ENCODE measurements at places on chromosomes 13 and 19. TPM values are rescaled to one million over a fixed set of nuclear protein-coding genes. Genes with fewer than 3 reads are reported as not detected.

NECTIN2 gene
- 37.2 TPM for total RNA-seq

FCAR gene
- 4.9 TPM for total RNA-seq

DNA sequence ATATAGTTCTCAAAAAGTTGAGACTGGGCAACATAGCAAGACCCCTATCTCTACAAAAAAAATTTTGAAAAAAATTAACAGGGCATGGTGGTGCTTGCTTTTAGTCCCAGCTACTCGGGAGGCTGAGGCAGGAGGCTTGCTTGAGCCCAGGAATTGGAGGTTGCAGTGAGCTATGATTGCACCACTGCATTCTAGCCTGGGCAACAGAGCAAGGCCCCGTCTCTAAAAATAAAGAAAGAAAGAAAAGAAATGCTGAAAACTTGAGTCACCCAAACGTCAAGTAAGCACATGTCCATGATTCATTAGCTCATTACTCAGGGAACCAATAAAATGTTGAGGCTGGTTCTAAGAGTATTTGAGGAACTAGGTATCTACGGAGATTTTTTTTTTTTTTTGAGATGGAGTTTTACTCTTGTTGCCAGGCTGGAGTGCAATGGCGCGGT is 33.9 kb upstream of the SEMA6B start:
- peaks cover 3% of the 10 kb centered on the region for H3K4me1 ChIP-seq
- no peak for ATAC-seq
- no peaks in the 10 kb centered on the region for H3K36me3 ChIP-seq
- H3K27ac ChIP-seq: no peak overlapping the region
- no peak overlapping the region for H3K4me3 ChIP-seq

DNA sequence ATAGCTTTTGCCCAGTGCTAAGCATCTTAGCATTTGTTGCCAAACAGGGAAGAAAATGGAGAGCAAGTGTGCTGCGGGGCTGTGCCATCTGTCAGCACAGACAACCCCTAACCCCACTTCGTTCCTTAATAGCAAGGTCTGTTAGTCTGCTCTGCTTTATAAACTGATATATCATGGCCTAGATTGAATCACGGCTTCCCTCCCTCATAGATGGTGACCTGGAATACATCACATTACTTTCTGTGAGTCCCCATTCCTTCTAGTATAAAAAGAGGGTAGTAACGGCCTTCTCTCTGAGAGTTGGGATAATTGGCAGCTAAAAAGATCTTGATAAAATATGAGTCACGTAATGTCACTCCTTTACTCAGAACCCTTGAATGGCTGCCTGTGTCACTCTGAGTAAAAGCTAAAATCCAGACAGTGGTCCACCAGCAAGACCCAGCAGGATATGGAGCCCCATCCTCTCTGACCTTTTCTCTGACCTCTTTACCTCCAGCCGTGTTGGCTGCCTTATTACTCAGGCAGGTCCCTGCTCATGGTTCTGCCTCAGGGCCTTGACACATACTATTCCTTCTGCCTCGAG is 151.7 kb downstream of the DLEU7 start:
- no peak overlapping the region for H3K27ac ChIP-seq
- H3K27me3 ChIP-seq: no peaks in the 10 kb centered on the region
- no peak for ATAC-seq
- H3K36me3 ChIP-seq: no peaks in the 10 kb centered on the region

GRCh38 chr19:19538061-19538784 is at the start of gene CILP2:
CILP2 (plus strand) TSS chr19:19538265; CDS start chr19:19538350, 85 bp downstream.
- no peaks in the 10 kb centered on the region for H3K4me1 ChIP-seq
- H3K27me3 ChIP-seq: peaks cover 60% of the 10 kb centered on the region
- ATAC-seq: no peak
- peak within 1 kb of the TSS; percentile 41 for H3K4me3 ChIP-seq
- H3K36me3 ChIP-seq: no peaks in the 10 kb centered on the region

DNA sequence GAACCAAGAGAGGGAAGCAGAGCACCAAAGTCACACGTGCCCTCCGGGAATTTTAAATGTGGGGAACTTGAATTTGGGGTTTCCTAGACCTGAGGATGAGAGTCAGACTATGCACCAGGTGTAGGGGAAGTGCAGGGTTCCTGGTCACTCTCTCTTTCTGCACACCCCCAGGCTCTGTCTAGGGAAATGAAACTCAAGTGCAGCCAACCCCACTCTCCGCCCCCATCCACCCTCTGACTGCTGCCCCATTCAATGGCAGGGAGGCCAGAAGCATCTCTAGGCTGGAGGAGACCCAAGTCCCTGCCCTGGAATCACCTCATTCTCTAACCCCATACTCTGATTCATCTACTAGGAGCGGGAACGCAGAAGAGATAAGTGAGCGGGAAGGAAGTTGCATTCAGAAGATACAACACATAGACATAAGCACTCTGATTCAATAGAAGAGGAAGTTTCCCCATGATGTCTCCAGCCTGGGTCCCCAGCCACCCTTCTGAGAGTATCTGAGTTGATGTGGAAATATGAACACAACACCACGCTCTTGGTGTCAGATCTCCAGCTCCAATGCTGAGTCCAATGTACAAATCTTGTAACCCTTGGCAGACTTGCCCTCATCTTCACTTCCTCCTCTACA is 4.7 kb upstream of the SIGLEC14 start:
- H3K4me3 ChIP-seq: no peak overlapping the region
- ATAC-seq: peak; percentile 16
- H3K27me3 ChIP-seq: peaks cover 50% of the 10 kb centered on the region
- H3K27ac ChIP-seq: no peak overlapping the region
- no peaks in the 10 kb centered on the region for H3K36me3 ChIP-seq
- no peaks in the 10 kb centered on the region for H3K4me1 ChIP-seq

DNA sequence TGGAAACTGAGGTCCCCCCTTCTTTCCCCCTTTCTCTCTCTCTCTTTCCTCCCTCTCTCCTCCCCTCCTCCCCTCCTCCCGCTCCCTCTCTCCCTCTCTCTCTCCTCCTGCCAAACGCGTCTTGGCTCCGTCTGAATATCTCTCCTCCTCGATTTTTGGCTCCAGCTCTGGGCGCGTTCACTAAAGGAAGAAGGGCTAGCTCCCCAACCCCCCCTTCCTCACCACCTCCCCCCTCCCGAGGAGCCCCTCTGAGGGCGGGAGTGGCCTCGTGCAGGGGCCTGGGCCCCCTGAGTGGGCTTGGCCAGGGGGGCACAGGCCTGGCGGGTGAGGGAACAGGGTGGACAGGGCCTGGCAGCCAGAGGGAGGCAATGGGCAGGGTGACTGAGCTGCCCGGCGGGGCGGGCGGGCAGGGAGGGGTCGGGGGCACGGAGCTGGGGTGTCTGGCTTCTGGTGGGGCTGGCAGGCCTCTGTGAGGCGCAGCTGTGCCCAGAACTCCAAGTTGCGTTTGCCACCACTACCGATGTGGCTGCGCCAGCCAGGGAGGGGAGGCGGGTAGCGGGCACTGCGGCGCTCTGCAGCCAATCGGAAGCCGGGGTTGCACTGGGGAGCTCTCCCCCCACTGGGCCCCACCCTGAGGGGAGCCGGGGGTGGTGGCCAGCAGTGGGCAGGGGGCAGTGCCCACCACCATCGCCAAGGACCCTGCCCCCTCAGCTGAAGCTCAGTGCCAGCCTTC is 7.1 kb downstream of the NFIX start:
- no peaks in the 10 kb centered on the region for H3K27me3 ChIP-seq
- peak; percentile 76 for ATAC-seq
- H3K4me1 ChIP-seq: peaks cover 62% of the 10 kb centered on the region
- H3K4me3 ChIP-seq: peak overlapping the region; percentile 54
- H3K27ac ChIP-seq: peak overlapping the region; percentile 92
- peaks cover 5% of the 10 kb centered on the region for H3K36me3 ChIP-seq

ADM5 gene
- 4.1 TPM for total RNA-seq

GRCh38 chr13:35850569-35850968 is 280.6 kb downstream of the DCLK1 start:
- H3K27me3 ChIP-seq: no peaks in the 10 kb centered on the region
- no peak for ATAC-seq
- no peaks in the 10 kb centered on the region for H3K4me1 ChIP-seq
- H3K27ac ChIP-seq: no peak overlapping the region
- H3K4me3 ChIP-seq: no peak overlapping the region
- H3K36me3 ChIP-seq: no peaks in the 10 kb centered on the region

DNA sequence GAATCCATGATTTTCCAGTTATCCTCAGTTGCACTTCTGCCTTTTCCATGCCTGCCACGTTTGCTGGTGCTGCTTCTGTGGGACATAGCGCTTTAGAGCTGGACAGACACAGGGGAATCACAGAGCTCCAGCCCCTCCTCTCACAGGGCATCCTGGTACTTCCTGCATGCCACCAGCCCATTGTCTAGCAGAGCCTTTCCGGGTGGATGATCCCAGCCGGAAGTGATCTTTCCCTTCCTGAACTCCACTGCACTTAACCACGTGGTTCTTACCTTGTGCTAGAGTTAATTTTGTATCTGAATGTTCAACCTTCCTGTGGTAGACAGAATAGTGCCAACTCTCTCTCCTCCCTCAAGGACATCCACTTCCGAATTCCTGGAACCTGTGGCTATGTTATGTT is 12.6 kb upstream of the OLFM4 start:
- ATAC-seq: no peak
- H3K36me3 ChIP-seq: no peaks in the 10 kb centered on the region
- no peak overlapping the region for H3K27ac ChIP-seq
- no peaks in the 10 kb centered on the region for H3K4me1 ChIP-seq
- H3K27me3 ChIP-seq: no peaks in the 10 kb centered on the region
- no peak overlapping the region for H3K4me3 ChIP-seq

- H3K4me1 ChIP-seq: peaks cover 13% of the 10 kb centered on the region
- peaks cover 28% of the 10 kb centered on the region for H3K36me3 ChIP-seq
- ATAC-seq: no peak
- H3K4me3 ChIP-seq: no peak overlapping the region
These were observed 43.4 kb downstream of the EFNB2 start for GRCh38 chr13:106491928-106492587.

FPR3 gene
- total RNA-seq: 1.9 TPM

BICRA gene
- 6.5 TPM for total RNA-seq

GRCh38 chr19:54606891-54607784 is 13.7 kb downstream of the LILRA1 start:
- H3K4me1 ChIP-seq: no peaks in the 10 kb centered on the region
- no peak for ATAC-seq
- H3K4me3 ChIP-seq: no peak overlapping the region
- H3K27ac ChIP-seq: no peak overlapping the region
- peaks cover 30% of the 10 kb centered on the region for H3K27me3 ChIP-seq

HIPK4 gene
- total RNA-seq: 1.1 TPM

DNA sequence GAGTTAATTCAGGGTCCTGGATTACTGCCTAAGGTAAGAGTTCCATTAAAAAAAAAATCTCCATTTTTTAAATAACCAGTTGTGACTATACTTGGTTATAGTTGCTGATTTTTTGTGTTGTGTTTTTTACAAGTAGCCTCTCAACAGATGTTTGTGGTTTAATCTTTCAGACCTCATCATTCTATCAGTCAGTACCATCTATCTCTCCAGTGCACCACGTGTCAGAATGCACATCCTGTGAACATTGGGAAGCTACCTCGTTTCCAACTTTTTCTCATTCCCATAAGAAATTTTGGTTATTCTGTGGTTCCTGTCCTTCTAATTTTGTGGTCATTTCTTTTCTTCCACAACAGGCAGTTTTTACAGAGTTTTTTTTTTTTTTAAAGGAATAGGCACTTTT is 39.2 kb downstream of the WDFY2 start:
- no peaks in the 10 kb centered on the region for H3K36me3 ChIP-seq
- H3K27me3 ChIP-seq: no peaks in the 10 kb centered on the region
- H3K4me1 ChIP-seq: peaks cover 3% of the 10 kb centered on the region
- no peak overlapping the region for H3K4me3 ChIP-seq
- H3K27ac ChIP-seq: no peak overlapping the region

GRCh38 chr13:109743706-109744453 is 42.5 kb downstream of the IRS2 start:
- no peak overlapping the region for H3K4me3 ChIP-seq
- no peak overlapping the region for H3K27ac ChIP-seq

DNA sequence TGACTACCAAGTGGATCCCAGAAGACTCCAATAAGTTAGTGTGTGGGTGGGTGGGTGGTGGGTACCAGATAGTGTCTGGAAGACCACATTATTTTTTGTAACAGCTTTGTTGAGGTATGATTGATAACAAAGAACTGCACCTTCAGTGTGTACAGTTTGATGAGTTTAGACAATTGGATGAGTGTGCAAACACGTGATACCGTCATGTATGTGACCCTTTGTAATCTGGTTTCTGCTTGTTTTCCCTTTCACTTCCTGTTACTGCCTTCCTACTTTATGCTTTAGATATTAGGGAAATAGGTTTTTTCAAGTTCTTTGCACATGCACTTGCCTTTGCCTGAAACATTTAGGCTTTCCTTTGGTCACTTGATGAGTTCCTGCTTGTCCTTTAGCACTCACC is 8.5 kb downstream of the RPL21 start:
- no peak overlapping the region for H3K4me3 ChIP-seq
- H3K4me1 ChIP-seq: no peaks in the 10 kb centered on the region
- ATAC-seq: no peak
- no peaks in the 10 kb centered on the region for H3K36me3 ChIP-seq
